MG63 (cell line): ENCODE measurements at places on chromosomes 7 and 10. TPM values are rescaled to one million over a fixed set of nuclear protein-coding genes. Genes with fewer than 3 reads are reported as not detected.

Gene DPP6
- total RNA-seq, result not detected in 2 replicates

Gene POLR2J2
- total RNA-seq, result not detected in 2 replicates

Gene CCDC6
- 19.0 and 21.1 TPM in 2 replicates for total RNA-seq

Gene SAMD9L
- total RNA-seq, result 3.8 and 28.8 TPM in 2 replicates

Gene ZPBP
- not detected in 2 replicates for total RNA-seq

Gene MYO1G
- 0.03 TPM in 1 of 2 replicates, not detected in the other for total RNA-seq

Gene GNAT3
- not detected in 2 replicates for total RNA-seq

GRCh38 chr10:95404864-95405263 lies 114.1 kb upstream of the PDLIM1 start:
- no peak for DNase-seq

DNA sequence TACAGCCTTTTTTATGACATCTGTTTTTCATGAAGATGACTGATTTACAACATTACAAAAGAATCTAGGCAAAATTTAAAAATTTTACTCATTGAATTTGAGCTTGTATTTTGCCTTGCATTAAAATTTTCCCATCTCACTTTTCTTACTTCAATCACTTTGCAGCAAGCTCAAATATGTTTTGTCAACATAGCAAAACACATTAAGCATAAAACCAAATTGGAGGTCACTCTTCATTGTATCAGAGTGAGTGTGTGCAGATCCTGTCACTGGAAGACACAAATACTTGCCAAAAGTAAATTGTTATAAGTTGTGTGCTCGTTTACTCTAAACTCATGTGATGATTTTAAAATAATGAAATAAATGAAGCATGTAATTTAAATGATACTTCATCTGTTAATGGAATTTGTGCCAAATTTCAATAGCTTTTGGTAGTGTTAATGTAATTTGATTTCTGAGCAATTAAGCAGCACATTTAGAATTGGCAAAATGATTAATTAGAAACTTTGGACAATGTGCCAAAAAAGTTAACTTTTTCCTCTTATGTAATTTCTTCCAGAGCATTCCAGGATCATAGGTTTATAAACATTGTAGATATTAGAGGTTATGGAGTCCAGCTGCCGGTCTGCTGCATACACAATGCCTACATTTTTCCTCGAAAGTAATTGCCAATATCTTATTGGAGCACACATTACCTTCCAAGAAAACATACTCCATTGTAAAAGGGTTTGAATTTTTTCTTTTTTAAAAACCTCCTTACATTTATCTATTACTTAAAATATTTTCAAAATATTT lies 1078.2 kb upstream of the LRRTM3 start:
- DNase-seq, result no peak

- DNase-seq, result peak; percentile 25
Observed at GRCh38 chr10:49512121-49512809, 26.7 kb downstream of the ERCC6 start.

DNA sequence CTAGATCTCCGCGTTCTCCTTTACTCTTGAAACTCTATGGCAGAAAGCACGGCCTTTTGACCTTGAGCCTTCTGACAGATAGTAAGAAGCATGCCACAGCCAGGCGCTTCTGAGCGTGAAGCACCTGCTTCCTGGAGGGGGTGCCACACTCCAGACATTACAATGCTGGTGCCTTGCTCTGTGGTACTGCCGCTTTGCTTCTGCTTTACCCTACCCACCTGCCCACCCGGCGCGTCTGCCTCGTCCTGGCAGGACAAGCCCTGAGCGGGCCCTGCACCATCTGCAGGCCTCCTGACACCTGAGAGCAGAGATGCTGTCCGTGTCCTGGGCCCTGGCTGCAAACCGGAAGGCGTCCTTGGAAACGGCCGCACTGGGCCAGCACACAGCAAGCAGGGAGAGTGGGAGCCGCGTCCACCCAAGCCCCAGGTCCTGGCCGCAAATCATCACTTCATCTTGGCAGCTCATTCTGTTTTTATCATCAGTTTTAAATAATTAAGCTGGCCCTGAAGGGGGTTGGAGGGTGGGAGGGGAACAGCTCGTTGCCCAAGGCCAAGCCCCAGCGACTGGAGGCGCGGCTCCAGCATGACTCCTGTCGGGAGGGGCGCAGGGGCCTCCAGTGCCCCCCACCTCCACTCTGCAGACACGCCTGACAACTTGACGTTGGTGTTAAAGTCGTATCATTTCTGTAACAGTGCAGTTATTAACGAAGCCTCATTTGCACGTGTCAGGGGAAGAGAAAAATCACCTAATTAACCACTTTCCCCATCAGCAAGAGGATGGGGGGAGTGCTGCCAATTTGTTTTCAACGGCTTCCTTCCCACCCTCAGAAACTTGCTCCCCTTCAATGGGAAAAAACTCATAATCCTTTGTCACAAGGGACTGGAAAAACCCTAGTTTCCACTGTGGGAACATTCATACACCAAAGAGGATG lies 132.2 kb downstream of the MAD1L1 start:
- no peak for DNase-seq

- no peak for DNase-seq
Observed at GRCh38 chr7:45679516-45679915, 105.3 kb downstream of the ADCY1 start.

DNA sequence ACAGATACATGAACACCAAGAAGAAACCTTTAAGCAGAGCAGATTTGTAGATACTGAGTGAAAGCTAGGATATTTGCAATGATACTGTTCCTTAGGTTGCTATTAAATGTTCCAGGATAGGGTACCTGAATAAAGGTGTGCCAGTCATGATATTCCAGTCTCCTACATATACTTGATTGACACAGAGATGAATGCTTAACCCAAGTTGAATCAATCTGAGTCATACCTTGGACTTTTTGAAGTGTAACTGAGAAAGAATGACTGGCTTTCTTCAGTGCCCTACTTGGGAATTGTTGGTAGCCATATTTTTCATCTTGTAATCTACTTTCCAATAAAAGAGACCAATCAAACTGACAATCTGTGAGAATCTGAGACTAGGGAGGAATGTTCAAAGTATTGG lies 805.7 kb upstream of the GHITM start:
- DNase-seq, result no peak
